ENCODE measurements at places on chromosomes 3 and 15.

DNA sequence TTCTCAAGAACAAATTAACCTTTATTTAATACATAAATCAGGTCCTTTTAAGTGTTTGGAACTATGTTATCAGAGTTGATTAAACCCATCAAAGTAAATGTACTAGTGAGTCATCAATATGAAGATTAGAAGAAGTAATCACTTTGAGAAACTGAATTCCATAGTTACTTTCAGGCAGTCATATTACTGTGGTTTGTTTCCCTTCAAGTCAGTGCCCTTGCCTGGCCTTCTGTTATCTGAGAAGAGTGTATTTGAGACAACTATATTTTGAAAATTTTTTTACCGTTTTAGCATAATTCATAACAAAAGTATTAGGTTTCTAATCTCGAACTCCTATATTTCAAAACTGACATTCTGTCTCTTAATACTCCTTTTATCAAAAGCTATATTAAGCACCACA is 73.6 kb downstream of the GMPS start:
- H3K27me3 ChIP-seq = no peaks in the 10 kb centered on the region
- H3K27ac ChIP-seq = no peak overlapping the region
- no peak overlapping the region for H3K4me3 ChIP-seq
- DNase-seq = no peak
- peaks cover 9% of the 10 kb centered on the region for H3K36me3 ChIP-seq
- H3K4me1 ChIP-seq = no peaks in the 10 kb centered on the region

- no peaks in the 10 kb centered on the region for H3K27me3 ChIP-seq
- no peak overlapping the region for H3K27ac ChIP-seq
- H3K4me3 ChIP-seq = no peak overlapping the region
- peaks cover 2% of the 10 kb centered on the region for H3K36me3 ChIP-seq
Observed at GRCh38 chr3:39189959-39190269, 2.5 kb downstream of the XIRP1 start.

- H3K27ac ChIP-seq = no peak overlapping the region
- no peak for DNase-seq
- H3K27me3 ChIP-seq = no peaks in the 10 kb centered on the region
- peaks cover 19% of the 10 kb centered on the region for H3K4me1 ChIP-seq
- H3K4me3 ChIP-seq = no peak overlapping the region
Observed at GRCh38 chr15:50238255-50238654, 27.3 kb downstream of the HDC start.

GRCh38 chr15:67584157-67584556 is 41.7 kb downstream of the MAP2K5 start:
- no peak overlapping the region for H3K27ac ChIP-seq
- DNase-seq = no peak
- no peak overlapping the region for H3K4me3 ChIP-seq

DNA sequence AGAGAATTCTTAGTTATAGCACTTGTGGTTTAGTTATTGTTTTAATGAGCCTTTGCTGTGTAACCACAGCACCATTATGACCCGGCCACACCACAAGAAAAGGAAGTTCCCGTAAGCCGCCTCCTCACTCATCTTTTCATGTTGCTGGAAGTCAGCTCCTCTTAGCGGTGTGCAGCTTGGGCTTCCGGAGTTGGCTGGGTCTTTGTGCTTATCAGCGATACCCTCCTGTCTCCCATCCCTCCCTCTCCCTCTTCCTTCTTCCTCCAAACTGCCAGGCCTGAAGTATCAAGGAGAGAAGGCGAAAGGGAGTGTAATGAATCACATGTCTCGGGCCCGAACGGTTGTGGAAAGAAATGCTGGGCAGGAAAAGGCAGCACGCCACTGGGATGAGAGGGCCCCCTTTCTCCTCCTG is 353.5 kb downstream of the MCTP2 start:
- H3K4me1 ChIP-seq = peaks cover 26% of the 10 kb centered on the region
- peak overlapping the region; percentile 67 for H3K27ac ChIP-seq
- peak; percentile 77 for DNase-seq
- no peaks in the 10 kb centered on the region for H3K36me3 ChIP-seq

DNA sequence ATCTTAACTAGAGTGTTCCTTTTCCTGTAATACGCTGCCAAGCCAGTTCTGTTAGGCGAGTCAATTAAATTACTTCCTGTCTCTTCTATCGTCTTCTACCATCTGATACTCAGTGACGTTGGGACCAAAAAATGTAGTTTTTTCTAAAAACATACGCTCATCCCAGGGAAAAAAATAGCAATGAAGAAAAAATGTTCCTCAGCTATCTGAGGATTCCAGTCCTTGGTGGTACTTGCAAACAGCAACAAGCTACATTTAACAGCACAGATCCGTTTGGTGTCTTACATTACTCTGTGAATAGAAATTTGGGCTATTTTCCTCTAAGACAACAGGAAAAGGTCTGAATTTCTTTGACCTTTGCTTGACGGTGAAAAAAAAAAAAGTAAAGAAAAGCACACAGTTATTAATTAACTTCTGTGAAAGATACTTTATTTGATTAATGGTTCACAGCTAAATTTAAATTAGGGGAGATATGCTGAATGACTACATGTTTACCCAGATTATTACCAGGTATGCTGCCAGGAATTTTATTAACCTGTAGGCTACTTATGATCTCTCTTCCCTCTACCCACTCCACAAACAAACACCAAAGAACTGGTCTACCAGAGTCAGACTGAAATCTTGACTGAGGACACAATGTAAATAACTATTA is 254.4 kb upstream of the ZPLD1 start:
- H3K27ac ChIP-seq = no peak overlapping the region
- H3K4me1 ChIP-seq = no peaks in the 10 kb centered on the region
- H3K4me3 ChIP-seq = no peak overlapping the region
- H3K27me3 ChIP-seq = no peaks in the 10 kb centered on the region
- no peaks in the 10 kb centered on the region for H3K36me3 ChIP-seq

DNA sequence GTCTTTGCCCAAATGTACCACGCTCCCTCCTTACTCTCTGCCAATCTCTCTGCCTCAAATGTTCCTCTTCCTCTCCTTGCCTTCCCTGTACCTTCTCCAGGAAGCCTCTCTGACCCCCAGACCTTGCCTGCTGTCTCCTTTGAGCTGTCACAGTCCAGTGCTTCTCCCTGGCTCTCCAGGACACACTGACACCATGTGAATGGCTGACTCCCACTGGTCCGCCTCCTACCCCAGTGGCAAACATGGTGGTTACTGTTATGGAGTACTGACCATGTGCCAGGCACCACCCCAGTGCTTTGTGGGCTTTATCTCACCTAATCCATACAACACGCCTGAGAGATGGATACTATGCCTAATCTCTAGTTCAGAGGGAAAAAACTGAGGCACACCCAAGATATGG is 141.9 kb downstream of the TPRA1 start:
- H3K4me1 ChIP-seq = no peaks in the 10 kb centered on the region
- H3K27ac ChIP-seq = no peak overlapping the region
- DNase-seq = no peak
- no peaks in the 10 kb centered on the region for H3K36me3 ChIP-seq

- H3K36me3 ChIP-seq = peaks cover 7% of the 10 kb centered on the region
- no peak within 1 kb of the TSS for H3K4me3 ChIP-seq
- H3K27ac ChIP-seq = no peak within 1 kb of the TSS
- H3K4me1 ChIP-seq = no peaks in the 10 kb centered on the region
- DNase-seq = no peak
Observed at GRCh38 chr3:132596816-132597433, at the start of gene ACKR4. ACKR4 (plus strand) TSS chr3:132597270; CDS start chr3:132600398, 3,128 bp downstream.

- no peak for DNase-seq
- H3K4me3 ChIP-seq = no peak overlapping the region
- H3K27me3 ChIP-seq = peaks cover 14% of the 10 kb centered on the region
- no peaks in the 10 kb centered on the region for H3K36me3 ChIP-seq
- no peaks in the 10 kb centered on the region for H3K4me1 ChIP-seq
Observed at GRCh38 chr15:76123031-76123430, 63.2 kb downstream of the TMEM266 start.

DNA sequence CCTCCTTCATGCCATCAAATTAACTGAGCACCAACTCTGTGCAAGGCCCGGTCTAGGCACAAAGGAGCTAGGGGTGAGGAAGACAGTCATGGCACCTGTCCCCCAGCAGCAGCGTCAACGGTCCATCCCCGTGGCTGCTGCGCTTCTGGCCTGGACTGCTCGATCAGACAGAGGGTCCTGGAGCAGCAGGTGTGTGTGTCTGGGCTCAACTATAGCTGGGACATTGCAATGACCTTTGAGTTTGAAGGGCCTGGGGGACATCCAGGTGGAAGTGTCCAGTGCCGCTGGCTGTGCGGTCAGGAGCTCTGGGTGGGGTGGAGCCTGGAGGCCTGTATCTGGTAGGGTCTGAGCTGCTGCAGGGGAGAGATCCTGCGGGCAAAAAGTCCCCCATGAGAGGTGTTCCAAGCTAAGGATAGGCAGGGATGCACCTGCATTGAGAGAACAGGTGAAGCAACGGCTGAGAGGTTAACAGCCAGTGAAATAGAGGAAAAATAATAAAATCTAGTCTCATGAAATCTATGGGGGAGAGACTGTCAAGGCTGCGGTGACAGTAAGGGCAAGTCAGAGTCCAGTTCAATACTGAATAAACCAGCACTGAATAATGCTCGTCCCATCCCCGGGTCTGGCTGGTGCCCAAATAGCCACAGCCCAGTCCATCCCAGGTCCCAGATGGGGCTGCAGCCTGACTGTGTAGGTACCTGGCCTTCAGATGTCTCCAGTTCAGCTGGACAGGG is 25.4 kb upstream of the SLC41A3 start:
- no peaks in the 10 kb centered on the region for H3K27me3 ChIP-seq
- DNase-seq = no peak
- no peaks in the 10 kb centered on the region for H3K36me3 ChIP-seq

GRCh38 chr3:160598865-160599264 is 33.5 kb upstream of the KPNA4 start:
- no peaks in the 10 kb centered on the region for H3K27me3 ChIP-seq
- H3K36me3 ChIP-seq = no peaks in the 10 kb centered on the region
- no peak overlapping the region for H3K27ac ChIP-seq
- no peaks in the 10 kb centered on the region for H3K4me1 ChIP-seq
- no peak overlapping the region for H3K4me3 ChIP-seq
- DNase-seq = no peak

GRCh38 chr15:78921940-78922339 is 22.9 kb downstream of the CTSH start:
- H3K36me3 ChIP-seq = no peaks in the 10 kb centered on the region
- no peak overlapping the region for H3K27ac ChIP-seq
- H3K27me3 ChIP-seq = no peaks in the 10 kb centered on the region
- no peak for DNase-seq
- H3K4me3 ChIP-seq = no peak overlapping the region

DNA sequence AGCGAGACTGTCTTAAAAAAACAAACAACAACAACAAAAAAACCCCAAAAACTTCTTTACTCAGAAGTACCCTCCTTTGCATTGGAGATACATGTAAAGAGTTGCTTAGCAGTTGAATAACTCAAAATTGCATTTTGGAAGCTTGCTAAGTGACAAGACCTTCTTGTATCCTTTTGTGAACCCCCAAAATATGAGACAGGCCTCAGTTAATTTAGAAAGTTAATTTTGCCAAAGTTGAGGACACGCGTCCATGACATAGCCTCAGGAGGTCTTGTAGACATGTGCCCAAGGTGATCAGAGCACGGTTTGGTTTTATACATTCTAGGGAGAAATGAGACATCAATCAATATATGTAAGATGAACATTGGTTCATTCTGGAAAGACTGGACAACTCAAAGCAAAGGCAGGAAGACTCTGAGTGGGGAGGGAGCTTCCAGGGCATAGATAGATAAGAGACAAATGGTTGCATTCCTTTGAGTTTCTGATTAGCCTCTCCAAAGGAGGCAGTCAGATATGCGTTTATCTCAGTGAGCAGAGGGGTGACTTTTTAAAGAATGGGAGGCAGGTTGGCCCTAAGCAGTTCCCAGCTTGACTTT is 1.7 kb upstream of the ARF4 start:
- H3K36me3 ChIP-seq = peaks cover 8% of the 10 kb centered on the region
- no peak for DNase-seq
- H3K27ac ChIP-seq = peak overlapping the region; percentile 99

GRCh38 chr3:117411971-117412370 is 702.4 kb downstream of the TUSC7 start:
- H3K36me3 ChIP-seq = no peaks in the 10 kb centered on the region
- no peak overlapping the region for H3K27ac ChIP-seq
- no peak overlapping the region for H3K4me3 ChIP-seq
- H3K4me1 ChIP-seq = no peaks in the 10 kb centered on the region
- DNase-seq = no peak
- H3K27me3 ChIP-seq = no peaks in the 10 kb centered on the region

- H3K4me1 ChIP-seq = no peaks in the 10 kb centered on the region
- no peaks in the 10 kb centered on the region for H3K27me3 ChIP-seq
- DNase-seq = no peak
Observed at GRCh38 chr15:55108448-55108847, 88.3 kb downstream of the RSL24D1 start.

GRCh38 chr3:115628075-115628412 is 4.7 kb downstream of the GAP43 start:
- no peak overlapping the region for H3K4me3 ChIP-seq
- peaks cover 61% of the 10 kb centered on the region for H3K27me3 ChIP-seq
- no peaks in the 10 kb centered on the region for H3K36me3 ChIP-seq
- H3K4me1 ChIP-seq = peaks cover 10% of the 10 kb centered on the region
- no peak for DNase-seq
- no peak overlapping the region for H3K27ac ChIP-seq

DNA sequence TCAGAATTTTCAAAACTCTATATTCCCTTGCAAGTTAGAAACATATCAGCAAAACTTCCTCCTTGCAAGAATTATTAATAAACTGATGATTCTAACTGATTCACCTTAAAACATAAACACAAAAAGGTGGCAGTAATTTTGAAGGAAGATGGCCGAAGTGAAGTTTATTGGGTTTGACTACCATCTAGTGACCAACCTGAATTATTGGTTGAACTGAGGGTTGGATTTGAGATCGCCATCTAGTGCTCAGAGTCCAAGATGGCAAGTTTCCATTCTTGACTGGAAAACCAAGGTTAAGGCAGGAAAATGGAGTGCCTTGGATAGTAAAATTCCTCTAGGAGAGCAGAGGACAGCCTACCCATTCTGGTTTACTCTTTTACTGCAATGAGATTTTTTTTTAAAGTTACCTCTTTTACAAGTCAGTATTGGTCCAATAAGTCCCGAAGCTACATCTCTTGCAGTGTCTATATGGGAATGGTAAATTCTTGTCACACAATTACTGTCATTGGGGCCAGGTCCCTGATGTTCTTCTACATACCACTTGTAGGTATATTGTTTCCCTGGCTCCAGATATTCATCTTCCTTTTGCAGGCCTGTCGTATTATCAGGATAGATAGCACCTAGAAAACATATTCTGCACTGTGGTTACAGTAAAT is 51.6 kb upstream of the CP start:
- peak; percentile 18 for DNase-seq
- H3K27ac ChIP-seq = no peak overlapping the region
- H3K36me3 ChIP-seq = no peaks in the 10 kb centered on the region
- no peaks in the 10 kb centered on the region for H3K27me3 ChIP-seq

DNA sequence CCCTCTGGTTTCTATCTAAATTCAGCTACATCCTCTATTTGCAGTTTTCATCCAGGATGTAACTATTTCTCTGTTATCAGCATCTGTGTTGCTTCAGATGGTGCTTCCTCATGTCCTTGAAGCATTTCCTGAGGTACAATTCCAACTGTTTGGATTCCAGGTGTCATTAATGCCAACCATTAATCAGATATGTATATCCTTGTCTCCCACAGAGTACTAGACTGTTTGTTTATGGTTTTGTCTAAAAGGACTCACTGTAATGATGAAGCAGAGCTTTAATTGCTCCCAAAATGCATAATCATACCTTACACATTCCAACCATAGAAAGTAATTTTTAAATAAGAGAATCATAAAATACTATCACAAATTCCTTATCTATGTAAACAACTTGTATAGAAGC is 288.5 kb upstream of the MME start:
- H3K4me3 ChIP-seq = no peak overlapping the region
- no peaks in the 10 kb centered on the region for H3K36me3 ChIP-seq
- no peaks in the 10 kb centered on the region for H3K4me1 ChIP-seq
- H3K27me3 ChIP-seq = no peaks in the 10 kb centered on the region

- no peak overlapping the region for H3K4me3 ChIP-seq
- H3K27ac ChIP-seq = no peak overlapping the region
- DNase-seq = no peak
- H3K27me3 ChIP-seq = no peaks in the 10 kb centered on the region
- H3K36me3 ChIP-seq = no peaks in the 10 kb centered on the region
Observed at GRCh38 chr3:185330238-185330637, 32.7 kb upstream of the MAP3K13 start.
